ENCODE measurements at places on chromosomes 16 and 17. TPM values are rescaled to one million over a fixed set of nuclear protein-coding genes. Genes with fewer than 3 reads are reported as not detected.

- no peak overlapping the region for H3K27ac ChIP-seq
- no peaks in the 10 kb centered on the region for H3K36me3 ChIP-seq
- H3K4me1 ChIP-seq, result peaks cover 10% of the 10 kb centered on the region
- H3K4me3 ChIP-seq, result no peak overlapping the region
- H3K27me3 ChIP-seq, result no peaks in the 10 kb centered on the region
- no peak for DNase-seq
Observed at GRCh38 chr17:80516171-80516932, 28.3 kb upstream of the RPTOR start.

- H3K4me1 ChIP-seq, result peaks cover 97% of the 10 kb centered on the region
- no peak overlapping the region for H3K4me3 ChIP-seq
- H3K36me3 ChIP-seq, result no peaks in the 10 kb centered on the region
- peak overlapping the region; percentile 82 for H3K27ac ChIP-seq
Observed at GRCh38 chr17:77425348-77425747, 284.6 kb downstream of the SEC14L1 start.

KRTAP4-6 gene
- total RNA-seq, result not detected

MYH13 gene
- total RNA-seq, result not detected

DNA sequence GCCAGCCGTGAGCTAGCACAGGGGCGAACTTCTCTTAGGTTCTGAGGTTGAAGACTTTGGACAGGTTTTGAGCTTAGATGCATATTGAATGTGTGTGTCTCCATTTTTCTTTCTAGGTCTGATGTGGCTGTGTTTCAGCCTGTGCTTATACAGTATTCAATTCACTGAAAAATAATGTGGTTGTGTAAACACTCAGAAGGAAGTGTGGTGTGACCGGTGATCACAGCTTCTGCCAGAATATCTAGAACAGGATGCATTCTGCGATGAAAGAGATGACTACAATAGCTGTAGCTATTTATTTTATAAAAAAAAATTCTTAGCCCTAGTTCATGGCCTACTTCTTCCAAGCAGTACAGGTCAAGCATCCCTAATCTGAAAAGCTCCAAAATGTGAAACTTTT is 64.4 kb downstream of the MAP2K6 start:
- no peak overlapping the region for H3K27ac ChIP-seq
- H3K4me3 ChIP-seq, result no peak overlapping the region
- no peaks in the 10 kb centered on the region for H3K27me3 ChIP-seq
- DNase-seq, result no peak

GRCh38 chr16:49338611-49339265 is 34.9 kb upstream of the C16orf78 start:
- DNase-seq, result no peak
- no peak overlapping the region for H3K4me3 ChIP-seq
- H3K36me3 ChIP-seq, result no peaks in the 10 kb centered on the region

- no peaks in the 10 kb centered on the region for H3K36me3 ChIP-seq
- DNase-seq, result no peak
- H3K4me3 ChIP-seq, result no peak overlapping the region
- H3K27me3 ChIP-seq, result no peaks in the 10 kb centered on the region
- peak overlapping the region; percentile 71 for H3K27ac ChIP-seq
Observed at GRCh38 chr17:279331-279730, 73.3 kb downstream of the RPH3AL start.

- H3K27me3 ChIP-seq, result no peaks in the 10 kb centered on the region
- peak overlapping the region; percentile 99 for H3K27ac ChIP-seq
- H3K4me1 ChIP-seq, result peaks cover 51% of the 10 kb centered on the region
- peak overlapping the region; percentile 59 for H3K4me3 ChIP-seq
- H3K36me3 ChIP-seq, result no peaks in the 10 kb centered on the region
Observed at GRCh38 chr17:45149669-45150664, 1.7 kb downstream of the HEXIM1 start.

DNA sequence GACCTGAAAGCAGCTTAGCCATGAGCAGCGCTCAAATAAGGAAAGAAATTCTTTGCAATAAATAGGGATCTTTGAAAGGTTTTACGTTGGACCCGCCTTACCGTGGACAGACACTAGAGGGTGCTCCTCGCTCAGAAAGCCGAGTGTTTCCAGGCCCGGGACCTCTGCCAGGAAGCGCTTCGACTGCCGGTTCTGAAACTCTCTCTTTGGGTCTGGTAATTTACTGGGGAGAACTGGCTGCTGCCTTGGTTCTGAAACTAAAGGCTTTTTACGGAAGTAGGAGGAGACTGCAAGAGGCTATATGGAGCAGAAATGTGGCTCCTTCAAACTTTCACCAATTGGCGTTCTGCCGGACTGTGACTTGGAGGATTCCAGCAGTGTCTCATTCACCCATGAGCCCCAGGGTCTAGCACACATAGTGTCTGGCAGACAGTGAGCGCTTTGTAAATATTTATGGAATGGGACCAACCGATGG is 45.6 kb upstream of the HOXB9 start:
- peaks cover 4% of the 10 kb centered on the region for H3K27me3 ChIP-seq
- no peak for DNase-seq
- H3K4me1 ChIP-seq, result peaks cover 11% of the 10 kb centered on the region
- H3K27ac ChIP-seq, result no peak overlapping the region
- peak overlapping the region; percentile 36 for H3K4me3 ChIP-seq

MT4 gene
- not detected for total RNA-seq

GRCh38 chr17:75181608-75182318 is 996 bp downstream of the SUMO2 start:
- H3K4me3 ChIP-seq, result peak overlapping the region; percentile 96
- H3K27me3 ChIP-seq, result no peaks in the 10 kb centered on the region
- H3K36me3 ChIP-seq, result peaks cover 24% of the 10 kb centered on the region
- H3K4me1 ChIP-seq, result peaks cover 31% of the 10 kb centered on the region
- no peak for DNase-seq
- H3K27ac ChIP-seq, result peak overlapping the region; percentile 99

Data from upper lobe of left lung (tissue), 6 donors.